ENCODE measurements at places on chromosomes 4 and X. TPM values are rescaled to one million over a fixed set of nuclear protein-coding genes. Genes with fewer than 3 reads are reported as not detected.

Gene SMR3B
- not detected for polyA plus RNA-seq

DNA sequence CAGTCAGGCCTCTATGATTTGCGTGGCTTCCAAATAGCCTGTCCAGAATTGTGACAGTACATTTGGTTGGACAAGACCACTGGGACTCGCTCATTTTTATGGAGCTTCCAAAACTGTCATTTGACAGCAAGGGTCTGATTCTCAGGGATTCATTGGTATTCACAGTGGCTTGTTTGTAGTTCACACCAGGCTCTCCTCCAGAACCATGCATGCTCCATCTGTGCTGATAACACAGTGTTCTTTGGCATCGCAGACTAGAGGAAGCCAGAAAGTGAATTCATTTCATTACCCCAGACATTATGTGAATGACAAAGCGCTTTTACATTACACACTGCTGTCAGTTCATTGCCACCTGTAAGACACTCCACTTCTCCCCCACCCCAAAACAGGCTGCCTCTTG, 208.3 kb downstream of the ARHGAP10 start:
- DNase-seq: no peak

Gene DAPP1
- 10.3 TPM for polyA plus RNA-seq

DNA sequence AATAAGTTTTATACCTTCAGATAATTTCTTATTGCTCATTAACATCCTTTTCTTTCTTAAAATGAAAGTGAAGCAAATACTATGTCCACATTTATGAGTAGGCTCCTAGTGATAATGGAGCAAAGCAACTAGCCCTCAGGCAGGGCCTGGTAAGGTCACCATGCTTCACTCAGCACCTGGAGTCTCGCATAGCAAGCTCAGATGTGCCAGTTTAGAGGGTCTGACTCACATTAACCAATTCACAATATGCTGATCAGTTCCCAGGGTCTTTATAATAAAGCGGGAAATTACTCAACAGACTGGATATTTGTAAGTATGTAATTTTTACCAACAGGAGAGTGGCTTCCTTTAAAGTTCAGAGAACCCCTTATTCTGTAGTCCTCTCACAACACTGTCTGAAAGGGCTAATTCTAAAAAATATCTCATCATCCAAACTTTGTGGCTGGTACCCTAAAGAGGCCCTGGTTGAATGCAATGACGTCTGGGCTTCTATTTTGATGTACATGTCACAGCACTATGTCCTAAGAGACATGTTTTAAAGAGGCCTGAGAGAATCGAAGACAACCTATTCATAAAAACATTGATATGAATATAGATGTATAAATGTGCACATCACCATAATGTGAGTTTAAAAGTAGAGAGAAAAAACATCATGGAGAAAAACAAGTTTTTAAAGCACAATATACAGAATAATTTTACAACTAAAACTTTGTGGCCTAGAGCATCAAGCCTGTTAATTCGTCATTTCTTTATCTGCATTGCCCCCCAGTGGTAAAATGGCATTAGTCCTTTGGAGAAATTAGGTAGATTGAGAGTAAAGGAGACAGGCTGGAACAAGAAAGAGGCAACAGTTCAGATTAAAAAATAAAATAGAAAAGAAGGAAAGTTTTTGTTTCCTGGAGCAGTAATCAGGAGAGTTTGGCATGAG, 44.3 kb downstream of the IL21 start:
- no peak for DNase-seq

Gene AFAP1
- polyA plus RNA-seq: 2.3 TPM

All from CD8-positive, alpha-beta memory T cell (primary cell).